ENCODE measurements at places on chromosomes 16 and 17. TPM values are rescaled to one million over a fixed set of nuclear protein-coding genes. Genes with fewer than 3 reads are reported as not detected.

The PIEZO1 gene
- total RNA-seq, result 251 TPM

The CES1 gene
- total RNA-seq, result 3.3 TPM

The UBE2G1 gene
- total RNA-seq, result 56.4 TPM

The DPEP1 gene
- not detected for total RNA-seq

The GPT2 gene
- 0.40 TPM for total RNA-seq

The SLC4A1 gene
- not detected for total RNA-seq

The SALL1 gene
- total RNA-seq, result not detected

The ADGRG1 gene
- 11.7 TPM for total RNA-seq

The TEKT5 gene
- not detected for total RNA-seq

DNA sequence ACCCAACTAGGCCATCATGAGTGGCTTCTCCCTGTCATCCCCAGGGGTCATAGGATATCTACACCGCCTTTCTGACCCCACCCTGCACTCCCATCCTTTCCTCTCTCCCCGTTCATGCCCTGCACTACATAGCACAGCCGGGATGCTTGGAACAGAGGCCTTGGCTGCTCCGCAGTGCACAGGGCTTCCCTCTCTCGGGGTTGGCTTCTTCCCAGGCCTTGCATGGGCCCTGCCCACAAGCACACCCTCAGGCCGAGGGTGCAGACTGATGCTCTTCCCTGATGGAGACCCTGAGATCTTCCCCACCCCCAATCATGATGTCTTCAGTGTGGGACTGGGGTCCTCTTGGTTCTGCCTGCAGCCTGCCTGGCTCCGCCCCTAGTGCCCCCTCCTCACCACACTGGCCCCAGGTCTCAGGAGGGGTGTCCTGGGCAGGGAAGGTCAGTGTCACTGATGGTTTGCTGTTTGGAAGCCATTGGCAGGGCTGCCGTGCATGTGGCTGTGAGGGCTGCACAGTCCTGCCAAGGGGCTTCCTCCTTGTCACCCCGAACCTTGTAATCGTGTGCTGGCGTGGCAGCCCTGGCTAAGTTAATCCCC, 14.3 kb upstream of the NAGLU start:
- DNase-seq, result no peak

DNA sequence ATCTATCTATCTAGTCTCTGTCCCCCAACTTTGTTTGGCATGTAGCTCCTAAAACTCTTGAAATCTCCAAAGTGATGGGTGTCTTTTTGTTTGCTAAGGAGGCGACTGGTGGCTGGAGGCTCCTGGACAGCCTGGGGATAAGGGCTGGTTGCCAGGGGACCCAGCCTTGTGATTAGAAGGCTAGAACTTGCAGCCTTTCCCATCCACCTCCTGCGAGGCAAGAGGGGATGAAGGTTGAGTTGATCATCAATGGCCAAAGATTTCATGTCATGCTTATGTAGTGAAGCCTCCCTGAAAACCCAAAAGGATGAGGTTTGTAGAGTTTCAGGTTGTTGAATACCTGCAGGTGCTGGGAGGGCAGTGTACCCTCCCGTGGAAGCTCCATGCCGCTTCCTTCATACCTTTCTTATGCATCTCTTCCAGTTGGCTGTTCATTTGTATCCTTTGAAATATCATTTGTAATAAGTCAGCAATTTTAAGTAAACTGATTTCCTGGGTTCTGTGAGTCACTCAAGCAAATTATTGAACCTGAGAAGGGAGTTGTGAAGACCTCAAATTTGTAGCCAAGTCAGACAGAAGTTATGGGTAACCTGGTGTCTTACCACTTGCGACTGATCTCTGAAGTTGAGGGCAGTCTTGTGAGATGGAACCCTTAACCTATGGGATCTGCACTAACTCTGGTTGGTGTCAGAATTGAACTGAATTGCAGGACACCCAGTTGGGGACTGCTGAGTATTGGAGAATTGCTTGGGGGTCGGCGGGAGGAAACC, 202.4 kb downstream of the SEC14L1 start:
- no peak for DNase-seq

DNA sequence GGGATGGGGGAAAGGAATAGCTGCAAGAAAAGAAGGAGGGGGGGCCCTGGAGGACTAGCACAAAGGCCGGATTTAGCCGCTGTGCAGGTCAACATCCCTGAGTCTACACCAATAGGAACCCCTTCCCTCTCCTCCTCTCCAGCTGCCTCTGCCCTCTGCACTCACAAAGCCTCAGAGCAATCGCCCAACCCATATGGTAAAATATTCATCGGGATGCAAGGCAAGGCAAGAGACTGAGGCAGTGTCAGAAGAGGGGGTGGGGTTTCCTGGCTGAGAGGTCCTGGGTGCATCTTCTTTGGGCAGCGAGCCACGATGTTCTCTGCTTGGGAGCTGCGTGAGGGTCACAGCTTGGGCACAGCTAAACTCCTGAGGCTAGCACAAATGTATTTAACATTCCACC, 115.5 kb upstream of the NLRP1 start:
- no peak for DNase-seq

- DNase-seq, result no peak
Measured at GRCh38 chr16:88418869-88419268, 34.2 kb upstream of the ZFPM1 start.

DNA sequence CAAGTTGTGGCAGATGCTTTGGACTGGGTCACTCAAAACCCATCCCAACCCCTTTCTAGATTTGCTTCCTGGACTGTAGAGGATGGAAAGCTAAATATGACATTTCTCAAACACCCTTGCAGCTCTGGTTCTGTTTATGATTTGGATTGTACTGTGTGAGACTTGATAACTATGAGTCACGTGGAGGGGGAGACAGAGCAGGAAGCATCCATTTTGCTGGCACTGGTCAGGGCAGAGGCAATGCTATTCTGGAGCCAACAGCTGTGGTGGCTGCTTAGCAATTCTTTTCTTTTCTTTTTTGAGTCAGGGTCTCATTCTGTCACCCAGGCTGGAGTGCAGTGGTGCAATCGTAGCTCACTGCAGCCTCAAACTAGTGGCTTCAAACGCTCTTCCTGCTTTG, 13.6 kb upstream of the TERF2 start:
- DNase-seq, result no peak

GRCh38 chr17:2053380-2054261, 1.3 kb upstream of the HIC1 start:
- DNase-seq, result peak; percentile 56

- no peak for DNase-seq
Measured at GRCh38 chr16:61952841-61953240, 83.4 kb downstream of the CDH8 start.

DNA sequence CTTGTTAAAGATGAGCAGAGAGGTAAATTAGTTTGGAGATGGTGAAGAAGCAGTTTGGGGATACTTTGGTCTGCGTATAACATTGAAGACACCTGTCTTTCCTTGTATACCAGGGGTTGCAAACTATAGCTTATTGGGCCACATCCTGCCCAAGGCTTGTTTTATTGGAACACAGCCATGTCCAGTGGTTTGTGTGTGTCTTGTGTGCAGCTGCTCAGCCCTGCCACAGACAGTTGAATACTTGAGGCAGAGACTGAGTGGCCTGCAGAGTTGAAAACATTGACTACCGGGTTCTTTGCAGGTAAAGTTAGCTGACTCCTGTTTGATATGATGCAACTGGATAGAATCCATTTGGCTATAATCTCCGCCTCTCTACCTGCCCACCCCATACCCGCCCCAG, 224.4 kb downstream of the PRKCA start:
- DNase-seq, result no peak

- DNase-seq, result no peak
Measured at GRCh38 chr17:57443781-57444180, 187.5 kb downstream of the MSI2 start.

GRCh38 chr17:17129466-17129865, 76.7 kb downstream of the PLD6 start:
- no peak for DNase-seq

DNA sequence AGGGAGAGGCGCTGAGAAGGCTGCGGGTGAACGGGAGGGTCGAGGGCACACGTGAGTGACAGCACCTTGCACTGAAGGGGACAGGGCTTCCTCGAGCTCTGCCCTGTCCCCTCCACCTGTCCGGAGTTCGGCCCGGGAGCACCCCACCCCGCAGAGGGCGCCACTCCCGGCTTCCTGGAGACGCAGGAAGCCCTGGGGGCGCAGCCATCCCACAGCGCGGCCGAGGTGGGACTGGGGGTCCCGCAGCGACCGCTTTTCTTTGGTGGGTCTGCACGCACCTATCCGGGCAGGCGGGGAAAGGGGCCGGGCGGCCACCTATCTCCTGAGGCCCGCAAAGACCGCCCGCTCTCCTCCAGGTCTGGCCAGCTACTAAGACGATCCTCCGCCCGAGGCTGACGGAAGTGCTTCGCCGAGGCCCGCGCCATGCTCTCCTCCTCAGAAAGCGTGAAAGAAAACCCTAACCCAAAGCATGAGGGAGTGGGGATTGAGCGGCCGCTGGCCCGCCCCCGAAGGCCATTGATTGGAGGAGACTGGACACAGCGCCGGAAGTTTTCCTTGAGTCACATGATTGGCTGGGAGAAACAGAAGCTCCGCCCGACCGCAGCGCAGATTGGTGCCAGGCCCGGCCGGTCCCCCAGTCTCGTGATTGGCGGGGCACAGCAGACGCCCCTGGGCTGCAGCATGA, 34.4 kb downstream of the DDX19A start:
- DNase-seq, result peak; percentile 96

- DNase-seq, result peak; percentile 96
Measured at GRCh38 chr17:40322358-40323315, 13.7 kb downstream of the RARA start.

DNA sequence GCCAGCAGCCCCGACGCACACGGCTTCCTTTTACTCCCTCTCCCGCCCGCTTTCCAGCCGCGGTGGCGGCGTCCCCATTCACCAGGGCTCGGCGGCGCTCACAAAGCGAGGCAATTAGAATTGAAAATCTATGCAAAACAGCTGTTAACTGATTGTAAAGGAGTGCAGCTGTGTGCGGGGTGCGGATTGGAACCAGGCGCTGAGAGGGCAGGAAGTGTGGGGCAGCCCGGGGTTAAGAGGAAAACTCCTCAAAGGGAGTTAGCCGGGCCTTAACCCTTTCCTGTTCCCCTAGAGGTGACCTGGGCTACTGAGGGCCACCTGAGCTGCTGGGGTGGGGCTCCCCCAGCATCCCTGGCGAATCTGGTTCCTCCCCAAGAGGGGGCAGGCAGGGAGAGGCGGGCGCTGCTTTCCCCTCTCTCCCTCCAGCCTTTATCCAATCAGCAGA, 5.8 kb upstream of the GSE1 start:
- no peak for DNase-seq

DNA sequence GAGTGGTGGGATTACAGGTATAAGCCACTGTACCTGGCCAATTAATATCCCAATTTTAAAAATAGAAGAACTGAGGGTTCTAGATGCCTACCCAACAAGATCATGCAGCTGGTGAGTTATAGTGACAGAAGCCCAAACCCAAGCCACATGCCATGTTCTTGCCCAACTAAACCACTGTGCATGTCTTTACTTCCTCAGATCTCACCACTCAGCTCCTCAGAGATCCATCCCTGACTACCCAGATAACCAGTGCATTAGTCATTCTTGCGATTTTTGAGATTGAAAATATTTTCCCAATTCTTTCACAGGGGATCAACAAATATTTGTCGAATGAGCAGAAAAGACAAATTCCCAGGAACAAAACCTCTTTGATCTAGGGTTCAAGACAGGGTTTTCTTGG, 303.1 kb downstream of the CBLN1 start:
- DNase-seq, result no peak

- DNase-seq, result no peak
Measured at GRCh38 chr16:8187782-8188372, 402.4 kb downstream of the TMEM114 start.

- DNase-seq, result no peak
Measured at GRCh38 chr16:49482690-49483089, 109.1 kb downstream of the C16orf78 start.

GRCh38 chr16:35176449-35176848, 1717.0 kb downstream of the TP53TG3F start:
- no peak for DNase-seq

DNA sequence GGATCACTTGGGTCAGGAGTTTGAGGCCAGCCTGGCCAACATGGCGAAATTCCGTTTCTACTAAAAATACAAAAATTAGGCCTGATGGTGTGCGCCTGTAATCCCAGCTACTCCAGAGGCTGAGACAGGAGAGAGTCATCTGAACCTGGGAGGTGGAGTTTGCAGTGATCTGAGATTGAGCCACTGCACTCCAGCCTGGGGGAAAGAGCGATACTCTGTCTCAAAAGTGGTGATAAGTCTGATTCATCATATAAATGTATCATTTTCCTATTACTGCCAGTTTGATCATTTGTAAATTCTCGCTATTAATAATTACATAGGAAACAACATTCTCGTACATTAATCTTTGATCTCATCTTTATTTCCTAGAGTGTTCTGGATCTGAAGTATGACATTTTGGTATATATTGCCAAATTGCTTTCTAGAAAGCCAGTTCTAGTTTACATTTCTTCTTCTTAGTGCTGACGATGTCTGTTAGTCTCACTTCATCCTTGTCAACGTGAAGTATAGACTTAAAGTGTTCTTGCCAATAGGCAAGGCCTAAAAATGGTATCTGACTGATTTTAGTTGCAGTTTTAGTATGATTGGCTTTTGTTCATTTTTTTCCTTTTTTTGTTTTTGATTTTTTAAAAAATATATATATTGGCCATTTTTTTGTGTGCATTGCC, 9.7 kb downstream of the RABEP1 start:
- no peak for DNase-seq

DNA sequence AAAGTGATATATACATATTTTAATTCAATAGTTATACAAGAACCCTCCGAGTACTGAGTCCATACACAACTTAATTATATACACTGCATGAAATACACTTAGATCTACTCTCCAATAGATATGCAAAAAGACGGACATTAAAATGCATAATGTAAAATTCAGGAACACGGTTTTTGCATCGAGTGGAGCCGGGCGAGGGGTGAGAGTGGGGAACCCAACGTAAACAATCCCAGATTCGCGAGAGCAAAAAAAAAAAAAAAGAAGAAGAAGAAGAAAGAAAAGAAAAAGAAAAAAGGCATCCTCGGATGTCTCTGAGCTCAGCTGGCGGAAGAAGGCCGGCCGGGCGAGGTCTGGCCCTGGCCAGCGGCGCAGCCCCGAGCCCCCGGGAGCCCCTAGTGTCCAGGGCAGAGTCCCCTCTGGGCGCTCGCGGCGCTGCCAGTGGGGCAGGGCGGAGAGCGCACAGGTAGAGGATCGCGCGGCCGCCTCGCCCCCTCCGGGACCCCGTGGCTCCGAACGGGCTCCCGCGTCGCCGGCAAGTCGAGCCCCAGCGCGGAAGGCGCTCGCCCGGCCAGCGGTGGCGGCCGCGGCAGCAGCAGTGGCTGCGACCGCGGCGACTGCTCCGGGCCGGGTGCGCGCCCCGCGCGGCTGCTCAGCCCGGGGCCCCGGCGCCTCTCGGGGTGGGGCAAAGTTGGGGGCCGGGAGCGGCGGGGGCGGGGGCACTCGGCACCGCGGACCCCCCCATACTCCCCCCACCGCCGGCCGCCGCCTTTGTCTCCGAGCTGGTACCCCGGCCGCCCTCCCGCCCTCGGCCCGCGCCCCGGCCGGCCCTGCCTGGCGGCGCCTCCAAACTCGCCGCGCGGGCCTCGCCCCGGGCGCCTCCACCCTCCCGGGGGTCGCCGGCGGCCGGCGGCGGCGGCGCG, 9.6 kb upstream of the ZFHX3 start:
- no peak for DNase-seq

- DNase-seq, result no peak
Measured at GRCh38 chr16:64590513-64590912, 531.4 kb downstream of the CDH11 start.
